Keratinocyte (primary cell): ENCODE measurements at places on chromosomes 5 and 9. TPM values are rescaled to one million over a fixed set of nuclear protein-coding genes. Genes with fewer than 3 reads are reported as not detected.

IL17B gene
- not detected in 3 replicates for polyA plus RNA-seq

LCN10 gene
- not detected in 3 replicates for polyA plus RNA-seq

ERBIN gene
- 18.6 to 30.6 TPM (median 24.5 TPM) in 3 replicates for polyA plus RNA-seq

PRR7 gene
- 1.1 to 4.7 TPM (median 4.3 TPM) in 3 replicates for polyA plus RNA-seq

ASTN2 gene
- 0.31 to 0.48 TPM (median 0.42 TPM) in 3 replicates for polyA plus RNA-seq

TLX3 gene
- not detected in 3 replicates for polyA plus RNA-seq

GRCh38 chr5:150014456-150014855, 13.9 kb downstream of the HMGXB3 start:
- no peak for DNase-seq

- DNase-seq: no peak
Measured at GRCh38 chr5:125053179-125053578, 306.7 kb upstream of the ZNF608 start.

DNA sequence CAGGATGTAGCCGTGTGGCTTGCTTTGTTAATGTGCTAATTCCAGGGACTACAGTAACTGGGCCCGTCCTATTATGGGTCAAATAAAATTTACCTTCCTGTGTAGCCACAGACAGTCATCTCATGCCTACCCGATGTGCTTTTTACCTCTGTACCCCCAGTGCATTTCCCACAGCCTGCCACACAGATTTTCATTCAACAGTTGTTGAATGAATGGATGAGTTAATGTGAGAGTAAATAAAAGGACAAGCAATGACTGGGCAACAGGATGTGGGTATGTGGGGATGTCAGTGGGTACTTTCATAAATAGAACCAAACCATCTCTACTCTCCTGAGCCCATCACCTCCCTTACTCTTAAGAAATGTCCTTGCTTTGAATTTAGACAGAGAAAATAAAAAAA, 441.2 kb upstream of the ZNF462 start:
- no peak for DNase-seq

GRCh38 chr5:78178356-78178755, 116.1 kb downstream of the AP3B1 start:
- DNase-seq: no peak

DNA sequence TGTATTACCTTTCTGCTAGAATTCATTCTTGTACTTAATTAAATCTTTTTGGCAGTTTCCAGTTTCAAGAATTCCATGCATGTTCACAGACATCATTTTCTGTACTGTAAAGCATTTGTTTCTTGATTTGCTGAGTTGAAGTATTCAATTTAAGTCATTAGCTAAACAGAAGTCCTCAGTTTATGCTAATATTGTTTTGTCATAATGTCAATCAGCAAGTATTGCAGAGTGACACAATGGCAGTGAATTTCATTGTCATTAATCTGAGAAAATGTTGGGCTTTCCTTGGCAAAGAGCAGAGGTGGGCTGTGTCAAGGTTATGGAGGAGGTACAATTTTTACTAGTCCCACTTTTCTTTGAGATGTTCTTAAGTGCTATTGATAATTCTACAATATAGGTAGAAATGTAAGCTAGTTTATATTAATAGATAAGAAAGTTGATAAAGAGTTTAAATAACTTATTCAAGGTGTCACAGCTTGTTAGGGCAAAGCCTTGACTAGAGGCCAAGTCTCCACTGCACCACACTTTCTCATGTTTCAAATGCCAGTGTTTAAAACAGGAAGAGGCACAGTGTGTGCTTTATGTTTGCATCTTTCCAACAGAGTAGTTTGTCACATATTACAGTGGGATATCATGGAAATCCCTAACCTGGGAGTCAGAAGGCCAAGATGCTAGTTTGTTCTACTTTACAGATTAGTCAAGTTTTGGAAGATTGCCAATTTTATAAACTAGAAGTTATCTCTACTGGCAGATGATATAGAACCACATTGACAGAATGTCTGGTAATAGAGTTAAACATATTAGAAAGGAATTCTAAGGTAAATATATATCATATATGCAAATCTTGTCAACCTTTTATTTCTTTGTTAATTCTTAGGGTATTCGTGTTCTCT, 56.3 kb downstream of the SLF1 start:
- DNase-seq: no peak

GRCh38 chr5:14893381-14893780, 21.8 kb upstream of the ANKH start:
- no peak for DNase-seq

GRCh38 chr9:92720807-92721535, 43.7 kb downstream of the BICD2 start:
- no peak for DNase-seq

GRCh38 chr5:69035665-69036064, 58.1 kb upstream of the SLC30A5 start:
- DNase-seq: no peak

- no peak for DNase-seq
Measured at GRCh38 chr5:124796495-124796894, 50.1 kb upstream of the ZNF608 start.

GRCh38 chr5:93512799-93513198, 68.2 kb downstream of the NR2F1-AS1 start:
- no peak for DNase-seq

GRCh38 chr9:86943201-86944113, 3.8 kb downstream of the GAS1 start:
- DNase-seq: no peak

DNA sequence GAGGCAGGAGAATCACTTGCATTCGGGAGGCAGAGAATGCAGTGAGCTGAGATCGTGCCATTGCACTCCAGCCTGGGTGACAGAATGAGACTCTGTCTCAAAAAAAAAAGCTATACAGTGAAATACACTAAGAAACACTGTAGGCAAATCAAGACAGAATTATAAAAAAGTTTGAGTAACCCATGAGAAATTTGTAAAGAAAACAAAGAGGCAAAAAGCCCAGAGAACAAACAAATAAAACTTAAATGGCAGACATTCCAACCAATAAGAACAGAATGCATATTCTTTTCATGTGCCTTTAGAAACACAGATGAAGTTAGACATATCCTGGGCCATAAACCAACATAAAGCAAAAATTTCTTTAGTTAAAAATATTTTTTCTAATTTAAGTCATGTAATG, 30.6 kb downstream of the ZNF169 start:
- no peak for DNase-seq

DNA sequence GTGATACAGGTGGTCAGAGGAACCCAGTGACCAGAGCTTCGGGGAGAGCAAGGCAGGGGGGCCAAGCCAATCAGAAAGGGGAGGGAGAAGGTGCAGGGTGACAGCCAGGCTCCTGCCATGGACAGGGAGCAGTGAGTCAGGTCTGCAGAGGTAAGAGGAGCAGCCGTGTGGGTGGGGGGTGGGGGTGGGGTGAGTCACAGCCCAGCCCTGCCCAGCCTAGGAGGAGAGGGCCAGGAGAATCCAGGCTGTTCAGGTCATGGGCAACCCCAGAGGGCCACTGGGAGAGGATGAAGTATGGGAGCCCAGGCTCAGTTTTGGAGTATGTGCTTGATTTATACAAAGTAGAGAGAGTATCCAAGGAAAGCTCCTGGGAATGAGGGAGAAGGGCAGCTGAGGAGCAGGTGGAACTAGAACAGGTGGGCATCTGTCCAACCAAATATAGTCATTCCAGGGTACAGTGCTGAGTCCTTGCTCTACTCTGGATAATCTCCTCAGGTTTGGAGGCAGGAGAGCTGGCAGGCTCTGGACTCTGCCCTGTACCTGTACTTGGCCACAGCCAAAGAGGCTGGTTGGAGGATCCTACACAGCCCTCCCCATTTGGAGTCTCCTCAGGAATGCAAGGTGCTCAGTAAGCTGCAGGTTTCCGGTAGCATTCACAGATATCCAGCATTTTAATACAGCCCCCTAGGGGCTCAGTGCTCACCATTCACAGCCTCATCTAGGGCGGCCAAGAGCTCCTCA, 1.6 kb downstream of the HBEGF start:
- no peak for DNase-seq
